T-helper 17 cell (primary cell): ENCODE measurements at places on chromosomes 7 and 10.

DNA sequence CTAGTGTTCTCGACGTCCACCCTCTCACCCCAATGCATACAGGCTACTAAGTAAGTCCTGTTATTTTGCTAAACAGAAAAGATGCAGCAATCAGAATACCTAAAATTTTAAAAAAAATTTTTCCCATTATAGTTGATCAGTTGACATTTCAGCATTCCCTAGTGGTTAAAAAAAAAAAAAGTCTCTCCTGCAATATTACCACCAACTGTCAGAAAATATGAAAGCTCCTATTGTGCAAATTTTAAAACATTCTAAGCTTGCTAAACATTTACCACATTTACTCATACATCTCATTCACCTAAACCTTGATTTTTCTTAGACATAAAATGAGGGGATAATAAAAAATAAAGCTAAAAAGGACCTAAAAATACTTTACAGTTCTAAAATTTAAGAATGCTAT, 165.6 kb downstream of the AVL9 start:
- no peak for DNase-seq

- no peak for DNase-seq
Measured at GRCh38 chr10:49332333-49332732, 33.4 kb downstream of the C10orf71 start.

DNA sequence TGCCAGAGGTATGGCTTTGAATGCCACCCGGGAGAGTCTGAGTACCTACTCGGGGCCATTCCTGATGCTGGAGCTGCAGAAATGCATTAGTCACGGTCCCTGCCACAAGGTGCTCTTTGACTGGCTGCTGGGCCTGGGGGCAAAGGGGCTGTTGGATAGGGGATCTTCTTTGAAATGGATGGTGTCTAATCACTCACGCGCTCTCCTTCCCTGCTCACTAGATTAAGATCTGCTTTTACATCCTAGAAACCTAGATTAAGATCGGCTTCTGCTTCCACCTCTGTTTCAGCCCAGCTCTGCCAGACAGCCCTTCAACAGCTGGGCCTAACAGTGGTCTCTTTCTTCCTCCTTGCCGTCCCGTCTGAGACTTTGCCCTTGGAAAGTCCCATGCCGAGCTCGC, 57.2 kb downstream of the PAX2 start:
- DNase-seq: no peak

DNA sequence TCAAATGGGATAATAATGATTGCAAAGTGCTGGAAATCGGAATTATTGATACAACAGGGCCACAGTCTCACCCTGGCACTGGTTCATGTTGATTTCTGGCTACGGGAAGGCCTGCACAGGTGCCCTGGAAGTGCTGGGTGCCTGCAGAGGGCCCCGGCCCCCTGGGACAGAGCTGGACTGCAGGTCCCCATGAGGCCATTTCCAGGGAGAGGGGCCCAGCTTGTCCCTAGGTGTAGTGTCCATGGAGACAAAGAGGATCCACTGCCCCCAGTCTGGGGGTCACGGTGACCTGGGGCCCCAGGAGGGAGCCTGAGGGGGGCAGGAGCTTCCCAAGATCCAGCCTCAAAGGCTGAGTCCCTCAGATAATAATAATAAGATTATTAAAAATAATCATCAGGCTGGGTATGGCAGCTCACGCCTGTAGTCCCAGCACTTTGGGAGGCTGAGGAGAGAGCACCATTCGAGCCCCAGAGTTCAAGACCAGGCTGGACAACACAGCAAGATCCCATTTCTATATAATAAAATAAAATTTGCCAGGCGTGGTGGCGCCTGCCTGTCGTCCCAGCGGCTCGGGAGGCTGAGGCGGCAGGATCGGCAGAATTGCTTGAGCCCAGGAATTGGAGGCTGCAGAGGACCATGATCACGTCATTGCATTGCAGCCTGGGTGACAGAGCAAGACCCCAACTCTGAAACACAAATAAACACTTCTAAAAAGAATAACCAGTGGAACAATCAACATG, 98.1 kb downstream of the MICALL2 start:
- DNase-seq: no peak

DNA sequence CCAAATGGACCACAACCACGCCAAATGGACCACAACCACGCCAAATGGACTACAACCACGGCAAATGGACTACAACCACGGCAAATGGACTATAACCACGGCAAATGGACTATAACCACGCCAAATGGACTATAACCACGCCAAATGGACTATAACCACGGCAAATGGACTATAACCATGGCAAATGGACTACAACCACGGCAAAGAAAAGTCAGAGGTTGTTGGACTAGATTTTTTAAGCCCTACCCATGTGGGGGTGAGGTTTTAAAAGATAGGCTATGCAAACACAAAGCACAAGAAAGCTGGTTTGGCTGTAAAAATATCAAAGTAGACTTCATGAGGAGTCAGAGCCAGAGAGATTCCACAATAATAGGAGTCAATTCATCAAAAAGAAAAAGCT, 55.8 kb downstream of the NCAPG2 start:
- DNase-seq: no peak

- DNase-seq: no peak
Measured at GRCh38 chr10:79378647-79379511, 31.6 kb downstream of the PPIF start.

DNA sequence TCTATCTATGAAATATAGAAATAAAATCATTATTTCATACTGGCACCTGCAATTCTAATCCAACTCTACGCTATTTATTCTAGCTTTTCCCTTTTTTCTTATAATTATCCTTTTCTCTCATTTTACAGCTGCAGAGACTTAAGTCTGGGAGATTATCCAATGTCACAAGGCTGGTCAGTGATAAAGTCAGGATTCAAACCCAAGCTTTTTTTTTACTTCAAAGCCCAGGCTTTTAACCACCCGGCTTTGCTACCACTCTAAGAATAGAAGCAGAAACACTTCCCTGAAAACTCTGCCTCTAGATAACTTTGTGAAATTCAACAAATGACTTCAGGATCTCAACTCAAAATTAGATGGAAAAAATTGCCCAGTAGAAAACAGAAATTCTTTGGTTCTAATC, 552.5 kb downstream of the IPMK start:
- DNase-seq: no peak

GRCh38 chr7:139212133-139212532, 18.9 kb upstream of the UBN2 start:
- DNase-seq: no peak

DNA sequence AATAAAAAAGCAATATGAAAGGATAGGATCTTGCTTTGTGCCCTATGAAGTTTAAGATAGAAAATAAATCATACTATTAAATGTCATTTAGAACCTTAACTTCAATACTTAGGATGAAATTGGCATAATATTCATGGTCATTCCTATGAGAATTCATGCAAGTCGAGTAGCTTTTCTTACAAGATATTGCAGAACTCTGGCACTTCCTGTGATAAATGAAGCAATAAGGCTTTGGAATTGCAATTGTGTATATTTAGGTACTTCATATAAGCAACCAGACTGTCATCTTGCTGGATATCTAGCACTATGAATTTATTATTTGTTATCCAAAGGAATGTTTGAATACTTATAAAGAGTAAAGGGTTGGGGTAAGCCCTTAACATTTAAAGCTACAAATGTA, 116.5 kb downstream of the ZNF438 start:
- DNase-seq: no peak

DNA sequence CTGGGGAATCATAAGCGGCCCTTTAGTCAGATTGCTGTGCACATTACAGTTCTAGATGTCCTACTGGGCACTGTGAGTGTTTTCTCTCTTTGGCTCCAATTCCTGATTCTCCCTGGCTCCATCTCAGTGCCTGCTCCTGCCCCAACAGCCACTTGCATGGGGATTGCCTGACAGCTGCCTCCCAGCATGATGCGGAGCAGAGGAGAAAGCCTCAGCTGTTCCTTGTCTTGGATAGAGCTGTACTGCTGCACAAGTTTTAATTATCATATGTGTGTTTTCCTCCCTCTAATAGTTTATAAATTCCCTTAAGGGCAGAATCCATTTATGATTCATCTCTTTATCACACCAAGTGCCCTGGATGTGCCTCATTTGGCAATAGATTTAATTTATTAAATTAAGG, 285.8 kb upstream of the COBL start:
- no peak for DNase-seq

DNA sequence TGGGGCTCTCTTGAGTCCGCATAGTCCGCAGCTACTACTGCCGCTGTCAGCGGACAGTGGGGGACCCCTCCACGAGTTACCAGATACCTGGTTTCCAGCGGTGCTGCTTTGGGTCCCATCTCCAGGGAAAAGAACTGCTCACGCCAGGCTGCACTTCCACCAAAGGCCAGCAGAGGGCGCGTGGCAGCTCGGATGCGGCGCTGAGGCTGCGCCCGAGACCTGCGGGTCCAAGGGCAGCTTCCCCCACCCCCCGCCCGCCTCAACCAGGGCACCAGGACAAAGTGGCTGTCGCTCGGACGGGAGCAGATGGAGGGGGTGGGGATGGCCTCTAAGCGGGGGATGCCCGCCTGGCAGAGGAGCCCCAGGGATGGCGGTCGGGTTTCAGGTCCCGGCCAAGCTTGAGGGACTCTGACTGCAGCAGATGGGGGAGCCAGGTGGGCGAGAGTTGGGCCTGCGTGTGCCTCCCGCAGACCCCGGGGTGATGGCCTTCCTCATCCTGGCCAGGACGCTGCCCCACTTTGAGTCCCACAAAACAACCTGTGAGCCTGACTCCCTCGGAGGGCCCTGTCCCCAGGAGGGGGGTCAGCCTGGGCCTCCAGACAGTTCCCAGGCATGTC, 23.8 kb upstream of the ZNF735 start:
- peak; percentile 44 for DNase-seq

DNA sequence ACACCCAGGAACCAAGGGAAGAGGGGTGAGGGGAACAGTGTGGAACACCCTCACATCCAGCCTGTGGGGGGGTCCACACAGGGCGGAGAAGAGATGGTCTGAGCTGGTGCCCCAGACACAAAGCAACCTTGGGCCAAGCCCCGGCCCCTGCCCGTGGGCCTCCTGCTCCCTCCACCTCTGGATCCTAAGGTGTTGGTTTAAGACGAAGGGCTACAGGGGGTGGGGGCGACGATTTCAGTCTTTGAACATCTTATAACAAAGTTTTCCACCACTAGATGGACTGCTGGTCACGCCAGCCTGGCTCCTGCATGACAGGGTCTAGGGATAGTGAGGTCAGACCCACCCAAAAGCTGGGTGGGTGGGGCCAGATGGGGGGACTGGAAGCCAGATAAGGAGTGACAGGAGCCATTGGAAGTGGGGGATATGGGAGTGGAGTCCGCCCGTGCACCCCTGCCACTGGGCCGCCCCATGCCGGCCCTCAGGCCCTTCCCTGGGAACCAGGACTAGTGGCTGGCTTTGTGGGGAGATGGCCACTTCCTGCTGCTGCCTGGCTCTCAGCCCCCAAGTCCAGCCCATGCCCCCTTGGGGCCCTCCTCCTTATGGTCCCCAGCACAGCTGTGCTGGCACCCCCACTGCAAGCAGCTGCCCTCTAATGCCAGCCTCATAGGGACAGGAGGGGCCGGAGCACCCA, 98.4 kb downstream of the RGS10 start:
- DNase-seq: no peak

- DNase-seq: no peak
Measured at GRCh38 chr10:78341953-78342614, 308.4 kb downstream of the RPS24 start.

- DNase-seq: no peak
Measured at GRCh38 chr10:43878386-43878785, 229.7 kb upstream of the ZNF32 start.

DNA sequence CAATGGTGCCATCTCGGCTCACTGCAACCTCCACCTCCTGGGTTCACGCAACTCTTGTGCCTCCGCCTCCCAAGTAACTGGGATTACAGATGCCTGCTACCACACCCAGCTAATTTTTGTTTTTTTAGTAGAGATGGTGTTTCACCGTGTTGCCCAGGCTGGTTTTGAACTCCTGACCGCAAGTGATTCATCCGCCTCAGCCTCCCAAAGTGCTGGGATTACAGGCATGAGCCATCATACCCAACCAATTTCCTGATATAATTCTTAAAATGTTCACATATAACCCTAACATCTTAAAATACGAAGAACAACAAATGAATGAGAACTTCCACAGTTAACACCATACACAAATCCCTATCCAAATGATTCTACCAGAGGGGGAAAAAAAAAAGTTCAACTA, 31.2 kb downstream of the BAIAP2L1 start:
- no peak for DNase-seq

DNA sequence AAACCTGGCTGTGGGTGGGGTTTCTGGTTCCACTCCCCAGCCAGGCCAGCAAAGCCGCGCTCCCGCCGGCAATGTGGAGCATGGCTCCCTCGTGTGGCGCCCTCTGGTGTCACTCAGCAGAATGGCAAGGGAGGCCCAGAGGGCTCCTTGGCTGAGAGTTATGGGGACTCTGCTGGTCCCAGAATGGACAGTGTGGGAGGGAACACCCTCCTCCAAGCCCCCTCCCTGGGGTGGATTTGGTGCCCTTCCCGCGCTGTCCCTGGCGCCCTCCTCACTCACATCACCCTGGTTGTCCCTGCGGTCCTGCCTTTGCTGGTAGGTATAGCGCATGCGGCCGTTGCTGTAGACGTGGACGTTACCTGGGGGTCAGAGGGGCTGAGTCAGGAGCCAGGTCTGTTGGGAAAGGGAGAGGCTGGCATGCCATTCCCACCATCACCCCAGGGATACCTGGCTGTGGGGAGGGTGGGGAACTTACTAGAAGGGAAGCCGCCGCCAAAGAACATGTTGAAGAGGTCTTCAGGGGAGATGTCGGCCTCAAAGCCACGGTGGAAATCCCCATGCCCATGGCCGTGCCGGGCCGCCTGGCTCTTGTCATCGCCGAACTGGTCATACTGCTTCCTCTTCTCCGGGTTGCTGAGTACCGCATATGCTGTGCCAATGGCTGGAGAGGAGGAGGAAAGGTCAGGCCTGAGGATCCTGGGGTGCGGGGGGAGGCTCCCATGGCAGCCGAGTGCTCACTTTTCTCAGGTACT, 14.0 kb downstream of the DNAJB12 start:
- peak; percentile 81 for DNase-seq

DNA sequence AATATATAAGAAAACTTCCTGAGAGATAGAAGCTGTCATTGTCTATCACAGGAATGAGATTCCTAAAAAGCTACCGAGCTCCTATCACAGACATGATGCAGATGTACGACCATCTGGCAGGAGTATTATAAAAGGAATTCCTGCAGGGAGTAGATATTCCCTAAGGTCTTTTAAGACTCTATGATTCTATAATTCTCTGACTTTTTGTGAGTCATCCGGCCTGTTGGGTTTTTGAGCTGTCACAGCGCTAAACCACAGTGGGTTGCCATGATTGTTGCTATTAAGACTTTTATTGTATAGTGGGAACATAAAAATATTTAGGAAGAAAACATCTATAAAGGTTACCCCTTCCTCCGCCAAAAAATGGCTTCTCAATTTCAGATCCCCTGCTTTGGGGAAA, 223.4 kb downstream of the BMPER start:
- DNase-seq: no peak

GRCh38 chr10:80465839-80466590, 11.9 kb downstream of the TSPAN14 start:
- peak; percentile 45 for DNase-seq

DNA sequence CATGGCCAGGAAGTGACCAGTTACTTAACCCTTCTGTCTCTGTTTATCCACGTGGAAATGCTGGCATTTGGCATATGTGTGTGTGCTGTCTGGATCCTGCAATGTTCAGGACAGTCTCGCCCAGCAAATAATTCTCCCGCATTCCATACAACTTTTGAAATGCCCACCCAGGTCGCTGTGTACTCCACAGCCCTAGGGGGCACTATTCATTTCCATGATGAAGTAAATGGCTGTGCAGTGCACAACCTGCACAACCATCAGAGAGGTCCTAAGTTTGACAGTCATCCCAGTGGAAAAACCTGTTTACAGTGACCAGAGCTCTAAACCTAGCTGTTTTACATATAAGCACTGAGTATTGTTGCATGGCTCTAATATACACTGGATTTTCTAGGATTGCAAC, 38.1 kb downstream of the ZNF503 start:
- DNase-seq: no peak
